Activated T-helper 1 cell treated with anti-CD3 and anti-CD28 coated beads, Interleukin-2, amount 50 U/mL, for 16 hours (primary cell): ENCODE measurements at places on chromosomes 16 and 17.

- no peak for DNase-seq
Observed at GRCh38 chr16:24085666-24086065, 170.5 kb upstream of the CACNG3 start.

GRCh38 chr17:74351552-74352210 is 10.0 kb downstream of the BTBD17 start:
- no peak for DNase-seq

GRCh38 chr16:73629011-73629410 is 581.1 kb upstream of the ZFHX3 start:
- DNase-seq, result no peak

- no peak for DNase-seq
Observed at GRCh38 chr16:72066747-72067146, 3.7 kb downstream of the HPR start.

GRCh38 chr17:37100231-37100630 is 151.5 kb downstream of the AATF start:
- no peak for DNase-seq

DNA sequence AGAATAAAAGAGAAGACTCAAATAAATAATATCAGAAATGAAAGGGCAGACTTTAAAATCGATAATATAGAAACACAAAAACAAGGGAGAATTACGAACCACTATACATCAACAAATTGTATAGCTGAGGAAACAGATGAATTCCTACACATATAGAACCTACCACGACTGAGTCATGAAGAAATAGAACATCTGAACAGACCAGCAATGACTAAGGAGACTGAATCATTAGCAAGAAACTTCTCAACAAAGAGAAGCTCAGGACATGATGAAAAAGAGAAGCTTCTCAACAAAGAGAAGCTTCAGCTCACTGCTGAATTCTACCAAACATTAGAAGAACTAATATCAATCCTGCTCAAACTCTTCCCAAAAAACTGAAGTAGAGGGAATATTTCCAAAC is 255.9 kb downstream of the CEP112 start:
- DNase-seq, result no peak

DNA sequence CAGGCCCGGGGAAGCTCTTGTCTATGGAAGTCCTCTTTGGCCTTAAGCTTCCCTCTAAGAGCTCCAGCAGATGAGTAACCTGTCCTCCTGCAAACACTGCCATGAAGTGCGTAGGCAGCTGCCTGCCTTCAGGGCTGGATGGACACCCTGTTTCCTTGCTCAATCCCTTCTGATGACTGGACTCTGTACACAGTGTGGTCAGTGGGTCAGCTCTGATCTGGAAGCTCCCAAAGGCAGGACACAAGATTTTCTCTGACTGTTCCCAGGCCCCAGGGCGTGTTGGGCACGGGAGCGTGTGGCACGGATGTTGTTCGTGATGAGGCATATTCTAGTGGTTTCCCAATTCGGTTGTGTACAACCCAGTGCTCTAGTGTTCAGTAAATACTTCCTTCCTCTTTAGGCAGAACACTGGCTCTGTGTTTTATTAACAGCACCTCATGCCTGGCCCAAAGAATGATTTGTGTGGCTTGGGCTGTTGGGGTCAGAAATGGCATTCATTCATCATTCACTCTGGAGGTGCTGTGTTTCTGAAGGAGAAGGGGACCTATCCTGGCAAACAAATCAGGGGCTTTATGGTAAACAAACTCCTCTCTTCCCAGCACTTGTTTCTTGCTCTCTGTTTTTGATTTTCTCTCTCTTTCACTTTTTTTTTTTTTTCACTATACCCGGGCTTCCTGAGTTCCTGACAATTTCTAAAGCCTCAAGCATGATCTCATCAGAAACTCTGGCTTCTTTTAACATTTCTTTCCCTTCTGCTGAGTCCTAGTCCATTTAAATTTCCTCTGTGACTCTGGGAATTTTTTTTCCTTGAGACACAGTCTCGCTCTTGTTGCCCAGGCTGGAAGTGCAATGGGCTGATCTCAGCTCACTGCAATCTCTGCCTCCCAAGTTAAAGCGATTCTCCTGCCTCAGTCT is 12.0 kb upstream of the RNF157 start:
- no peak for DNase-seq

DNA sequence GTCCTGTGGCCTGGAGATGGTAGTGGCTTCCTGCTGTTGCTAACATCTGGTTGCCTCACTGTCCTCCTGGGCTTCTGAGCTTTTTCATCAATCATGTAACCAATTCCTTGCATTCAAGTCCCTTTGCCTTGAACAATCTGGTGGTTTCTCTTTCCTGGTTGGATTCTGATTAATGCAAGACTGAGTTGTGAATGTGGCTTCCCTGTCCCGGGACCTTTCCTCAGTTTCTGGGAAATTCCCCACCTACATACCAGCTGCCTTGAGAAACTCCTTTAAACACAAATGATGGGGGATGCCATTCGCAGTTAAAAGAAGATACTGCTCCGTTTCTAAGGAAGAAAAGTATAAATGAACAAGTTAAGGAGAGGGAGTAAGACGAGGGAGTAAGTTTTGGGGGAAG is 39.9 kb upstream of the NLRP1 start:
- no peak for DNase-seq

DNA sequence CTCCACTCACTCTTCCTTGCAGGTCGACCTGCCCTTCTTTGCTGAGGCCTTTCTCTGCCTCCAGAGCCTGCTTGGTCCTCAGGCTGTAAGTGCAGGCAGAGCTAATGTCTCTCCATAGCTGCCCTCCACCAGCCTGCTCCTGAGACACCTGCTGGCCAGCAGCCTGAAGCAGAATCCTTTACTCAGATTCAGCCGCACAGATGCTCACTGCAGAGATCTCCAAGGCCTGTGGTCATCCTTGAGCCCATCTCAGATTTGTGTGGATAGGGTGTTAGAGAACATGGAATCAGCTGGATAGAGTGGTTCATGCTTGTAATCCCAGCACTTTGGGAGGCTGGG is 11.5 kb downstream of the DEXI start:
- DNase-seq, result no peak

- DNase-seq, result no peak
Observed at GRCh38 chr17:48624544-48625494, 1.3 kb downstream of the HOXB9 start.

GRCh38 chr17:43791589-43791988 is 11.4 kb downstream of the CFAP97D1 start:
- no peak for DNase-seq

DNA sequence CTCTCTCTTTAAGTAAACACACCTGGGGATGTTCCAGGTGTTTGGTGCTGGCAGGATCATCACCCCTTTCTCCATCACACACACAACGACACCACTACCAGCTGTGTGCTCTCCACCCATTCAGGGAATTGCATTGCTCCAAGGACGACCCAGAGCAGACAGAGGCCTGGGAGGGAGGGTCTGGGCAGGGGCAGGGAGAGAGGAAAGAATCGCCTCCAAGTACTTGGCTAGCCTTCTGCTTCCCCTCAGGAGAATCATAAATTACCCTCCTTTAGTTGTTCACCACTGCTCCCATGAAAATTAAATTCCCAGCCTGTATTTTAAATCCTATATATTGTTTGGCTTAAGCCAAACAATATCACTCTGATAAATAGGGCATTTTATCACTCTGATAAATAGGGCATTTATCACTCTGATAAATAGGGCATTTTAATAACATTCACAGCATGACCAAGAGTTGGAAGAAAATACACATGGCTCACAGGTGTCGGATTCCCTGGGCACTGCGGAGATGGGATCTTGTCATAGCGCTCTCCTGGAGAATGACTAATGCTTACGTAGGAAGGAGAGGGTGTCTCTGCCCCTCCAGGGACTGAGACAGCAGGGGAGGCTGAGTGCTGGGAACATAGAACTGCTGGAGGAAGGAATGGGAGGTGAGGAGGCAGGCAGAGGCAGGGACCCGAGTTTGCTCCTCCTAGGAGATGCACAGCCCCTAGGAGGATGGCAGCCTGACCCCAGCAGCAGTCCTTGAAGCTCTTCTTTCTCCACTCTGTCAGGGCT is 673.6 kb downstream of the HS3ST4 start:
- DNase-seq, result no peak

- no peak for DNase-seq
Observed at GRCh38 chr17:53127331-53127730, 695.4 kb upstream of the KIF2B start.

DNA sequence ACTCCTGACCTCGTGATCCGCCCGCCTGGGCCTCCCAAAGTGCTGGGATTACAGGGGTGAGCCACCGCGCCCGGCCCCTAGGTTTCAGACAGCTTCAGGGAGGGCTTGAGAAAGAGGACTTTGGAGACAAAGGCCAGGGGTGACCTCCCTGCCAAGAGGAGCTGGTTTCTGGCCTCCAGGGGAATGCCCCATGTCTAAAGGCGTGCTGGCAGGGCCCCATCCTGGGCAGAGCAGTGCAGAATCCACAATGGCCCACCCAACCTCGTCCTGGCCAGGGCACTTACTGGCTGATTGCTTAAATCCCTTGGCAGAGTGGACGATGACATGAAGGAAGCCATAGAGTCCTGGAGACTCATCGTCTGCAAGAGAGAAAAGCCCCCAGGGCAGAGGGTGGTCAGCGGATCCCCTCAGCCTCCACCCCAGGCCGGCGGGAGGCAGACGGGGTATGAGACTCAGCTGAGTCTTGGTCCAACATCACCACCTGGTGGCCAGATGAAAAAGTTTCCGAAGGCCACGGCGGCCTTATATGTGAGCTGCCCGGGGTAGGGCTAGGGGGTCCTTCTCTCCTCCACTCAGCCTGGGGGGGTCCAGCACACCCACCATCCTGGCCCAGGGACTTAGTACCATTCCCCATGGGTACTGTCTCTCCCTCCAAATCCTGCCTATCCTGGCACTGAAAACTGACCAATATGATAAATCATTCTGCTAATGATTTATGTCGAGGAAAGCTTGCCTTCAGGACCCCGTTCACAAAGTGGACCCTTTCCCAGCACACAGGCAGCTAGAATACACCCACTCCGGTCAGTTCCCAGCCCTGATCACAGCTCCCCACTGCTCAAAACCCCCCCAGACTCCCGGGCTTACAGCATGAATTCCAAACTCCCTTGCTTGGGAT is 59.1 kb downstream of the TIMM22 start:
- no peak for DNase-seq

- DNase-seq, result no peak
Observed at GRCh38 chr16:68069511-68070248, 15.5 kb upstream of the NFATC3 start.

- DNase-seq, result no peak
Observed at GRCh38 chr16:88853325-88853941, 3.3 kb downstream of the GALNS start.

DNA sequence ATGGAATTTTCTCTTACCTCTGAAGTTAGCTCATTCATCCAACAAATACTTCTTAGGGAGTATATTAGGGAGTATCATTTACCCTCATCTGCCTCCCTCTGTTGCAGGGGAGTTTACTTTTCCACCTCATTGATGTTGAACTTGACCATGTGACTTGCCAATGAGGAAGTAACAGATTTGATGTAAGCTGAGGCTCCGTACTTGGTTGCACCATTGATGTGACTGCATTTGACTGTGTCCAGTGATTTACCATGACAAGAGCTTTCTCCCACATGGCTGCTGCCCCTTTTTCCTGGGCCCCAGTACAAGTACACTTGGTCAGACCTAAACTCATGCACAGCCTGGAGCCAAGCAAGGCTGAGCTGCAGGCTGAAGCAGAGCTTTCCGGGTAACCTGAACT is 81.6 kb upstream of the HS3ST2 start:
- no peak for DNase-seq

DNA sequence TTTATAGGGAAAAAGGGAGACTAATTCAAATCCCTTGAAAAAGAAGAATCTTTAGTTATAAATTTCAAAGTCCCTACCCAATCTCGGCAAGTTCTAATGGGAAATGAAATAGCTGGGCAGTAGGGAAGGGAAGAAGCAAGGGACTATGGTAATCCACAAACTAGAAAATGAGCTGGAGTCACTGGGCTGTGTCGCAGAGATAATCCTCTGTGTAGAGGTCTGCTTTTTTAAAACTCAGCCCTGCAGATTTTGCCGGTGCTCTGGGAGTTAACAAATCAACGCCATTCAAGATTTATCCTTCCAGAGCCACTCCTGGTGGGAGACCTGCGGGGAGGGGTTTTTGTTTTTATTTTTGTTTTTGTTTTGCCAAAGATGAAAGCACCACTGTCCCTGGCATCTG is 20.8 kb downstream of the SNX11 start:
- no peak for DNase-seq

DNA sequence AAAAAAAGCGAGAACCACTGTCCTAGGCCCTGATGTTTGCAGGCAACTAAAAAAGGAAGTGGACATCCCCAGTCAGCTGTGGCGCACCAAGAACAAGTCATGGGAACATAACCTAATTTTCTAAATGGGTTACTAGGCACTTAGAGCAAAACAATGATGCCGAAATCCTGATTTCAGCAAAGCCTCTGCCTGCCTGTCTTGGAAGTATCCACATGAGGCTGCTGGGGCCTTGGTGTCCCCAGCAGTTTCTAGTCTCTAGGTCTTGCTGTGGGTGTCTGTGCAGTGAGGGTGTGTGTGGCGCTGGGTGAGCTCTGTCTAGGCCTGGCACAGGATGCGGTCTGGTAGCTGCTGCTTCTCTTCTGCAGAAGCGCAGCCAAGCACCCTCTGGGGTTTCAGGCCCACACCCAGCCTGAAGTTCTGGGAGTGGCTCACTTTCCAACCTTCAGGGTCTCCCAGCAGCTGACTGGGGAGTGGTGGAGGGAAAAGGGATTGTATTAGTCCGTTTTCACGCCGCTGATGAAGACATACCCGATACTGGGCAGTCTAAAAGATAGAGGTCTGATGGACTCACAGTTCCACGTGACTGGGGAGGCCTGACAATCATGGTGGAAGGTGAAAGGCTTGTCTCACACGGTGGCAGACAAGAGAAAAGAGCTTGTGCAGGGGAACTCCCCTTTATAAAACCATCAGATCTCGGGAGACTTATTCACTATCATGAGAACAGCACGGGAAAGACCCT is 21.1 kb downstream of the STH start:
- DNase-seq, result peak; percentile 37

GRCh38 chr17:63843910-63844677 is 1.6 kb upstream of the SMARCD2 start:
- DNase-seq, result no peak

GRCh38 chr17:65855245-65855644 is 293.8 kb upstream of the AXIN2 start:
- DNase-seq, result no peak

DNA sequence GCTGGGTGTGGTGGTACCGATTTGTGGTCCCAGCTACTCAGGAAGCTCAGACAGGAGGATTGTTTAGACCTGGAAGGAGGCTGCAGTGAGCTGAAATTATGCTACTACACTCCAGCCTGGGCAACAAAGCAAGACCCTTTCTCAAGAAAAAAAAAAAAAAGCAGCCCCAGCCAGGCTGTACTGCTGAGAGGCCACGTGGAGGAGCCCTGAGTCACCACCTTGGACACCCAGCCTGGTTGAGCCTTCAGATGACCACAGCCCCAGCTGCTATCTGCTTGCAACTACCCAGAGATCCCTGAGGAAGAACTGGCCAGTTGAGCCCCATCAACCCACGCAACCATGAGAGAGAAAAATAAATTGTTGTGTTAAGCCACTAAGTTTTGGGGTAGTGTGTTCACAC is 23.6 kb upstream of the GPRC5C start:
- DNase-seq, result no peak

- no peak for DNase-seq
Observed at GRCh38 chr17:82241183-82241925, 12.5 kb downstream of the SLC16A3 start.
